Activated T-helper 17 cell treated with anti-CD3 and anti-CD28 coated beads, Interleukin-2, amount 50 U/mL, for 72 hours (primary cell): ENCODE measurements at places on chromosomes 1 and 21.

GRCh38 chr1:153493343-153493960, 33.0 kb upstream of the S100A7 start:
- no peak for ATAC-seq

- ATAC-seq = no peak
Measured at GRCh38 chr1:237235091-237235490, 193.1 kb downstream of the RYR2 start.

GRCh38 chr1:183914276-183914675, 109.4 kb downstream of the RGL1 start:
- no peak for ATAC-seq

GRCh38 chr1:219459351-219460080, 153.4 kb downstream of the ZC3H11B start:
- no peak for ATAC-seq
